Stimulated activated effector memory CD8-positive, alpha-beta T cell treated with anti-CD3 and anti-CD28 coated beads, Interleukin-12 subunit alpha, Interleukin-12 subunit beta, amount 100 ng/mL, for 72 hours (primary cell): ENCODE measurements at places on chromosomes 12 and 14.

GRCh38 chr12:67892259-67893021 is 96.8 kb upstream of the IFNG-AS1 start:
- no peak for DNase-seq

GRCh38 chr14:55843718-55844403 is 263.9 kb downstream of the KTN1 start:
- DNase-seq, result no peak

DNA sequence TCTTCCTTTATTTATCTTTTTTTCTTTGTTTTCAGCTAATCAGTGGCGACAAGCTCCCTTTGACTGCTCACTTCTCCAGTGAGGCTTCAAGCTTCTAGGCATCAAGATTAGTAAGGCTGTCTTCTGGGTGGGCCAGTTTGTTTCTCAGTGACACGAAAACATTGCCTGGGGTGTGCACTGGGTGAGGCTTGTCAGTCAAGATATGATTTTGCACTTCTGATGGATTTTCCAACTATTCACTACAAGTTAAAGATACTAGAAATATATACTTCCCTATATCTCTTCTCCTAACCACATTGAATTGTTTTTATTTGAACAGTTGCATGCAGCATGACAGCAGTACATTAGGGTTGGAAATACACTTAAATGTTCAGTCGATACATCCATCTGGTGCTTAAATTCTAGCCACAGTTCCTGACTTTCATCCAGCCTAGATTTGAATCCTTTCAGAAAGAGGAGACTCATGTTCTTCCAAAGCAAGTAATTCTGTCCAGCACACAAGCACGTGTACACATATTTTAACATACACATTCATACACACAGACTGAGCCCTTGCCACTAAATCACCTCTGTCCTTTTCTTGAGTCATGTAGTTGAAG is 275.6 kb upstream of the NOVA1 start:
- DNase-seq, result no peak

- DNase-seq, result peak; percentile 82
These were observed at the start of gene SLC35E3 for GRCh38 chr12:68745904-68746571. Gene SLC35E3, plus strand, starts transcription at chr12:68746176. Its CDS starts 202 bp downstream, at chr12:68746378.

DNA sequence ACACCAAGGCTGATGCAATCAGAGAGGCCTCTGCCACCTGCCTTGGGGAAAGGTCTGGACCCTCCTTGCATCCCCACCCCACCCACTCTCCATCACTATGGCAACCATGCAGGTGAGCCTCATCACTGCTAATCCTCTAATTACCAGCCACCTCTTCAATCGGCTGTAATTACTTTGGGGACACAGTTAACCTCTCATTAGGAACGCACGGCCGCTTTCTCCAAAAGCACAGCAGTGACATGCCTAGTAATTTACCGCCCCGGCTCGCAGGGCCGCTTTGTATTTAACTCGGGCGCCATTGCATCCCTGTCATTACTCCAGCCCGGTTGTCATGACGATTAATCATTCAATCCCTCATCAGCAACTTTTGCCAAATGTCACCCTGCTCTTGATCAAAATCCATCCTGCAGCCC is 36.3 kb upstream of the FAM222A start:
- no peak for DNase-seq

DNA sequence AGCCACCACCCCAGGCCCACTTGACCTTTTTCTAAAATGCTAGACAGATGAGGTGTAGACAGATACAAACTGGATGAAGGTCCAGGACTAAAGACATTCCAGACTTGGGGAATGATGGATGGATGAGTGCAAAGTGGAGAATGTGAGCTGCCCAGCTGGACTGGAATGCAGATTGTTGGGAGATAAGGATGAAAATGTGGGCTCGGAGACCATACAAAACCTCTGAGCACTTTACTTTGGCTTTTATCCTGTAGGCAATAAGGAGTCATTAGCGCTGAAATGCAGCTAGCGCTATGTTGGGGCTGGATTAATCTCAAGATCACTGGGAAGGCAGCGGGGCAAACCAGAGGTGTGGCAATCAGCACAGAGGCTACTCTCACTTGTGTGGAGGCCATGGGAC is 64.7 kb upstream of the GNPNAT1 start:
- no peak for DNase-seq

GRCh38 chr12:112198120-112198733 is 72.9 kb downstream of the TRAFD1 start:
- peak; percentile 69 for DNase-seq

GRCh38 chr14:83940253-83940652 is 1589.7 kb upstream of the FLRT2 start:
- no peak for DNase-seq

DNA sequence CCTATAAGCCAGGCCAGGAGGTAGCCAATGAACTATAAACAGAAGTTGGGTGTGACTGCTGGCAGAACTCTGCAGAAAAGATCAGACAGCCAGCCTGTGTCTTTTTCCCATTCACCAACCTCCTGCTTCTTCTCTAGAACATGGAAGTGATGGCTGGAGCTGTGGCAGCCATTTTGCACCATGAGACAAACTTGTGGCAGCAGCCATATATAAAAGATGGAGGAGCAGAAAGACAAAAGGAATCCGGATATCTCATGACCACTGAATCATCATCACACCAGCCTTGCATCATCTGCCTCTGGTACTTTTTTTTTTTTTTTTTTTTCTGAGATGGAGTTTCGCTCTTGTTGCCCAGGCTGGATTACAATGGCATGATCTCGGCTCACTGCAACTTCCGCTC is 8.7 kb downstream of the BEGAIN start:
- DNase-seq, result no peak

DNA sequence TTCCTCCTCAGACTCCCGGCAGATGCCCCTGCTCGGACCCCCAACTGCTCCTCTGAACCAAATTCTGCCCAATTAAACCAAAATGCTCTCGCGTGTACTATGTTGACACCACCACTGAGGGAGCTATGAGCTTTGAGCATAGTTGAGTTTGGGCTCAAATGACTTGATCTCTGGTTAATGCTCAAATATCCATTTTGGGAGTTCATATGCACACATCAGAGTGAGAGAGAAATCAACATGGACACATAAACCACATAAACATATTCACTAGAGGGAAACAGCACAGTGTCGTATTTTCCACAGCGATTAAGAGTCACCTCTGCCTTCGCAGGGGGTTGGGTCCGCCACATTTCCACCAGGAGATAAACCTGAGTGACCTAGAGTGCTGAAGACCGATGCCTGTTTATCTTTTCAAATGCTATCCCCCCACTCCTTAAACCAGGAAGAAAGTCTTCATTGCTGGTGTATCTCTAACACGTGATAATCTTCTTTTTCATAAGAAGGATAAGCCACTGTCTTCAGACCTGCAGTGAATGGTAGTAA is 59.4 kb upstream of the FOXN3 start:
- DNase-seq, result no peak

DNA sequence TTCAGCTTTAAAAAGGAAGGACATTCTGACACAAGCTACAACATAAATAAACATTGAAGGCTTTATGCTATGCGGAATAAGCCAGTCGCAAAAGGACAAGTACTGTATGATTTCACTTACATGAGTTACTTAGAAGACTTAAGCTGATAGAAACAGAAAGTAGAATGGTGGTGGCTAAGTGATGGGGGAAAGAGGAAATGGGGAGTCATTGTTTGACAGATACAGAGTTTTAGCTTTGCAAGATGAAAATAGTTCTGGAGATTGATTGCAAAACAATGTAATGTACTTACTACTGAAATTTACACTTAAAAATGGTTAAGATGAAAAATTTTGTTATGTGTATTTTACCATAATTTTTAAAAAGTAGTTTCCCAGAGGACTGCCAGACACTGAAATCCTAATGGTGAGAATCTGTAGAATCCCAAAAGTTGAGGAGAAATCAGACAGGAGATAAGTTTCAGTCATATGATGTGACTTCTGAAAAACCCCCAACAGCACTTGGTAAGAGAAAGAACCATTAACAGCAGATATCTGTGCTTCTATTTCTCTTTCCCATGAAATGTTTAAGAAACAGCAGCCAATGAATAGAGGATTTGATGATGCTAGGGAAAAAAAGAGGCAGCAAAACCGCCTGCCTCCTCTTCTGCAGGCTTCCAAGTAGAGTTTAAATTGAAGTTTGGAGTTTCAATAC is 16.6 kb upstream of the CLEC2A start:
- DNase-seq, result no peak

GRCh38 chr14:100677152-100677551 is 49.5 kb upstream of the DLK1 start:
- DNase-seq, result no peak

GRCh38 chr14:73422515-73422914 is 35.8 kb downstream of the NUMB start:
- DNase-seq, result no peak

DNA sequence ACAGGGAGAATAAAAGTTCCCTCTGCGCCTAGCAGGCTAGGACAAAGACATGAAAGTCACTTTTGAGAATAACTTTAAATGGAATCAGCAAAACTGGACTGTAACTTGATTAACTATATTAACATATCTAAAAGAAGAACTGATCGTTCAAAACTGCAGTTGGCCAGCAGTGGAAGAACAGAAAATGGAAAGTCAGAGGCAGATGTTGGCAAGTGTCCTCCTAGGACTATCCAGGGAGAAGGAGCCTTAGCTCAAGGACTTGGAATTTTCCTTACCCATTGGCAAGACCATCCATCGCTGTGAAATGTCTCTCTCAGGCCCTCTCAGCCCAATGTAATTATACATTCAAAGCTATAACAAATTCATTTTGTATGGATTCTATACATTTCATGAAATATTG is 419.7 kb downstream of the ATP23 start:
- no peak for DNase-seq

GRCh38 chr12:102965281-102966155 is 8.0 kb downstream of the ASCL1 start:
- no peak for DNase-seq

GRCh38 chr14:36313898-36314297 is 6.5 kb downstream of the MBIP start:
- DNase-seq, result no peak

DNA sequence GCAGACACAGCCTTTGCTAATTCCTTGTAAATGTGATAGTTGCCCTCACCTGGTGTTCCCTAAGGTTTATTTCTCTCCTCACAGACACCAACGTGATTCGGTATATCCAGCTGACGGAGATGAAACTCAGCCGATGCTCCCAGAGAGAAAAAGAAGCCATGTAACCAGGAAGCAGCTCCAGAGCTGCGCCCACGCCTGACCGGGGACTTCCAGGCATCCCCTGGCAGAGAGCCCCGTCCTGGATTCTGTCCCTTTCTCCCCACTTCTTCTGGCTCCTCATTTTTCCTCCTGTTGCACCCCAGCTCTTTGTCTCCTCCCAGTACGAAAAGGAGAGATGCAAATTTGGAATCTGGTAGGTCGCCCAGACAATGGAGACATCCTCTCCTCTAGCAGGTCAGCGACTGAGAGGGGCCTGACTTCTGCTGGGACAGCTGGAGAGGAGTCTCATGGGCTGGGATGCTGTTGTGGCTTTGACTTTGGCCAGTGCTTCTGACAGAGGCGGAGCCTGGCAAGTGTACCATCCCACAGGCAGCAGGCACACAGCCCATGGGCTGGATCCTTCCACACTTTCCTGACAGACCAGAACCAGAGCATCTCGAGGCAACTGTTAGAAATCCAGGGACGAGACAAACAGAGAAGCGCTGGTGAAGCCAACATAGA is 29.4 kb downstream of the TTC9 start:
- no peak for DNase-seq

GRCh38 chr12:47751561-47751960 is 7.1 kb downstream of the RAPGEF3 start:
- no peak for DNase-seq

DNA sequence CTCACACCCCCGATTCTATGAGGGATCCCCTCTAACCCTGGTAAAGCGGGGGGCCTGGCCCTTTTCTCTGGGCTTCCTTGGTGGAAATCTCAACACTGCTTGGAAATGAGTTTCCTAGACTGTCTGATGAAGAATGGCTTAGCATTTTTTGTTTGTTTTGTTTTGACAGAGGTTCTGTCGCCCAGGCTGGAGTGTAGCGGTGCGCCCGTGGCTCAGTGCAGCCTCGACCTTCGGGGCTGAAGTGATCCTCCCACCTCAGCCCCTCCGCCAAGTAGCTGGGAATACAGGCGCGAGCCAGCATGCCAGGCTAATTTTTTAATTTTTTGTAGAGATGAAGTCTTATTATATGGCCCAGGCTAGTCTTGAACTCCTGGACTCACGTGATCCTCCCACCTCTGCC is 30.3 kb downstream of the TC2N start:
- no peak for DNase-seq

DNA sequence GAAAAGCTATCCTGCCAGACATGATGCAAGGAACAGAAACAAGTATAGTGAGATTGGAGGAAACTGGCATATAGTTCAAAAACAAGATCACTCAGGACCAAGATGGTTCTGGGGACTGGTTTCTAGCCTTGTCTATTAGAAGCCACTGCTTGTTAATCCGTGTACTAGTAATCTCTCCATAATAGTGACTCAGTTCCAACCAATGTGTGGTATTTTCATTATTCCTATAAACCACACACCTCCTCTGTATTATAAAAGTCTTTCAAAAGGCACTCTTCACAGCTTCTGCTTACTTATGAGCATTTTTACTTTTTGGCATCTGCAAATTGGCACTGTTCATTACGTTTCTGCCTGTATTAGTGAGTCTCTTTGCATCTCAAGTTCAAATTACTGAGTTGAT is 140.3 kb downstream of the SLC6A15 start:
- no peak for DNase-seq

- DNase-seq, result peak; percentile 100
These were observed 19.3 kb downstream of the HPD start for GRCh38 chr12:121839106-121839992.
